ENCODE measurements at places on chromosomes 16 and 17. TPM values are rescaled to one million over a fixed set of nuclear protein-coding genes. Genes with fewer than 3 reads are reported as not detected.

SULT1A1 gene
- total RNA-seq: 174 TPM

CPHXL2 gene
- not detected for total RNA-seq

NME2 gene
- total RNA-seq: 1,213 TPM

TBC1D3 gene
- total RNA-seq: not detected

HERPUD1 gene
- total RNA-seq: 65.3 TPM

ZDHHC1 gene
- 0.36 TPM for total RNA-seq

AANAT gene
- total RNA-seq: not detected

SPNS2 gene
- total RNA-seq: not detected

SOST gene
- not detected for total RNA-seq

CIITA gene
- 0.09 TPM for total RNA-seq

DNA sequence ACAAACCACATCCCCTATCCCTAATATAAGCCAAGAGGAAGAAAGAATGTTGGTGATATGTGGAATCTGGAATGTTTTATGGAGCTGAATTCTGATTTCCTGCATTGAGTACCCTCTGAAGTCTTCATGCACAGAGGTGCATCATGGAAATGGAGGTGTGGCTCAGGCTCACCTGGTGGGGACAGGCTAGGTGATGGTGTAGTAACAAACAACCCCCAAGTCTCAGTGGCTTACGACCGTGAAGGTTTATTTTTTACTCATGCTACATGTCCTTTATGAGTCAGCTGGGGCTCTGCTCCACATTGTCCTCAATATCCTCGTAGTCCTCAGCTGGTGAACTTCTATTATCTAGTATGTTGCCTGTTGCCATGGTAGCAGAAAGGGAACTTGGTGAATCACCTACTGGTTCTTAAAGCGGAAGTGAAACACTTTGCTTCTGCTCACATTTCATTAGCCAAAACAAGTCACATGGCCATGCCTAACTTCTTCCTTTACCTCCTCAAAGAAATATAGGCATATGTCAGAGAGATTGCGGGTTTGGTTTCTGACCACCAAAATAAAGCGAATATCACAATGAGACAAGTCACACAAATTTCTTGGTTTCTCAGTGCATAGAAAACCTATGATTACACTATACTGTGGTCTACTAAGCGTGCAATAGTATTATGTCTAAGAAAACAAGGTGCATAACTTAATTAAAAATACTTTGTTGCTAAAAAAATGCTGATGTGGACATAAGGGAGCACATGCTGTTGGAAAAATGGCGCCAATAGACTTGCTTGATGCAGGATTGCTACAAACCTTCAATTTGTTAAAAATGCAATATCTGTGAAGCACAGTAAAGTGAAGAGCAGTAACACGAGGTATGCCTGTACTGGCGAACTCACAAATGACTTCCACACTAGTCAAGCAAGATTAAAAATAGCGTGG is at the start of gene PMFBP1:
TSS of gene PMFBP1 (minus strand) at position 51 of the 930 bp plus-strand sequence. CDS start 947 bp downstream, outside the sequence.
- DNase-seq: peak; percentile 35

DNA sequence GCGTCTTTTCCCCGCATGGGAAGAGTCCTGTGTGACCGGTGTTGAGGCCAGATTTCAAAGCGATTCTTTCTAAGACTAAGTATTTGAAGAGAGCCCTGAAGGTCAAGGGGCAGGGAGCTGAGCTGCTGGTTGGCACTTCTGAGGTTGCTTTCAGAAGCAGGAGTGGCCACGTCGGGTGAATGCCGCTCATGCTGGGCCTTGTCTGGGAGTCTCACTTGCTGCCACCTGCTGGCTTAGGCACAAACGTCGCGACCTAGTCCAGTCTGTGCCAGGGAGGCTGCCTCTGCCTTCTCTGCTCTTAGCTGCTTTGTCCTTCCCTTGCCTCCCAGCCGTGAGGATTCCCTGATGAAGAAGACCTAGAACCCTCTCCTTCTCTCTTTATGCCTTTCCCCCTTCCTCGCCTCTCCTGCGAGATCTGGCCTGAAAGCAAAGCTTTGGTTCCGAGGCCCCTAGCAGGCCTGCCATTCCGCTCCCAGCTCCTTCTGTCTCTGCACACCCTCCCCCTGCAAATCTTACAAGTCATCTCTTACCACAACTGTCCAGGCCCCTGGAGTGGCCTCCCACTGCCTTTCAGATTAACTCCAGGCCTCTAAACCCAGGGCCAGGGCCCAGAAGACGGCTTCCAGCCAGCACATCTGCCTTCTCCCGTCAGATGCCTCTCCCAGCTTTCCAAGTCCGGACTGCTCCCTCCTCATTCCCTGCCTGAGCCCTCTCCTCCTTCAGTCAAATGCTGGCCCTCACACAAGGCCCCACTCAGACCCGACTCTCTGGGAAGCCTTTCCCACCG is 11.4 kb downstream of the CTNS start:
- DNase-seq: peak; percentile 52

- DNase-seq: no peak
These were observed 26.7 kb downstream of the METRNL start for GRCh38 chr17:83106056-83106588.

DNA sequence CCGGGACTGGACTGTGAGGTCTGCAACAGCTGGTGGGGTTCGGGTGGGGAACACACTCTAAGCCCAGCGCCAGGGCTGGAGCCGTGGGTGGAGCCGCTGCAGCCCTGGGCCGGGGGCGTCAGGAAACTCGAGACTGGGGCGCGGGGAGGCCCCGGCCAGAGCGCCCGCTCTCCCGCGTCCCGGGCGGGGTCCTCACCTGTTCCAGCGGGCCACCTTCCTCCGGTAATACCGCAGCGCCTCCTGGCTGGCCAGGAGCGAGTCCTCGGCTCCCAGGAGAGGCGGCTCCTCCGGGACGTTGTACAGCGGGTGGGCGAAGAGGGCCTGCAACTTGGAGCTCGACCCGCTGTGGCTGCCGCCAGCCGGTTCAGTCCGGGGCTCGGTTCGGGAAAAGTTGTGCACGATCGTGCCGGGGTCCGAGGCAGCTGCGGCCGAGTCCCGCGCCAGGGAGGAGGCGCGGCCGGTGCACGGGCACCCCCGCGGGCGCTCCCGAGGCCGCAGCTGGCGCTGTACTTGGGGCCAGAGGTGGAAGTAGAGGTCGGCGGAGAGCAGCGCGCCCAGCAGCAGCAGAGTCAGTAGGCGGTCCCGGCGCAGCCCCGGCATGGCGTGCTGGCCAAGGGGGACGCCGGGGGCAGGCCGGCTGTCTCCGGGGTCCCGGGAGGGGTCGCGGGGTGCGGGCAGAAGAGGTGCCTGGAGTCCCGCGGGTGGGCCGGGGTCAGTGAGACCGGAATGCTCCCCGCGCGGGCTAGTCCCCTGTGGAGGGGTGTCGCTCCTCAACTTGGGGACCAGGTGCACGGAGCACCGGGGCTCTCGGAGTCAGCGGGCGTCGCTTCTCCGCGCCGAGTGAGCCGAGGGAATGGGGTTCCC is 868 bp downstream of the FAM20A start:
- DNase-seq: peak; percentile 59

DNA sequence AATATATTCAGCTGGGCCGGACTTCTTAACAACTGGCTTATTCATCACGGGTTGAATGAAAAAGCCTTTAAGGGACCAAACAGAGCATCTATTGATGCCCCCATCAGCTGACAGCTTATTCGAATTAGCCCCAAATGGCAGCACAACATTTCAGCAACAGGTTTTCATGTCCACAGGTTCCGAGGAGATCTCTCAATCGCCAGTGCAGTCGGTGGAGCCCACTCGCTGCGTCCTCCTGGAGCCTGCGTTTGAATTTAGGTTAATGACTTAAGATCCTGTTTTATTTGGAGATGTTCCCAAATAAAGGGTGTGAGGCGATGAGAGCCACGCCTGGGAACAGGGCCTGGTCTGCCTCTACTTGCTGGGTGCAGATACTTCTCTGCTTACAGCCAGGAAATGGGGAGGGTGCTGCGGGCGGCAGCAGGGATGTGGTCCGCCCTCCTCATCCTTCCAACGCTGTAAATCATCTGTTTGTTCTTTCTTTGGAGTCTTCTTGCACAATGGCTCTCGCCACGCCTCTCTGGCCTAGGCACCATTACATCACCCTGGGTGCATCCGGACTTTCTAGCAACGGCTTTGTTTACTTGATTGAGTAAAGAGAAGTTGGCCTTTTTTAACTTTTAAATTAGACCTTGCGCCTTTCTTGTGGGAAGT is 22.6 kb downstream of the NDE1 start:
- peak; percentile 100 for DNase-seq

DNA sequence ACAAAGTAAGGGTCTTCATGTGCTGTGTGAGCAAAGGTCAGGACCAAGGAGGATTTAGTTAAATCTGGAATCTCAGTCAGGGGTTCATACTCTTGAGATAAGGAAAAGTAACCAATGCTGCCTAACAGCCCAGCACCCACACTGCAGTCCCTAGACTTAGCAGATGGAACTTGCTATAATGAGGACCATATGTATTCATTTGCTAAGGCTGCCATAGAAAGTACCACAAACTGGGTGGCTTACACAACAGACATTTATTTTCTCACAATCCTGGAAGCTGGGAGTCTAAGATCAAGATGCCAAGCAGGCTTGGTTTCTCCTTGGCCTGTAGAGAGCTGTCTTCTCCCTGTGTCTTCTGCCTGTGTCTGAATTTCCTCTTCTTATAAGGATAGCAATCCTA is 20.8 kb downstream of the ZP2 start:
- DNase-seq: no peak

- DNase-seq: no peak
These were observed 447.2 kb downstream of the KIF2B start for GRCh38 chr17:54269881-54270280.

GRCh38 chr16:13298666-13299065 is 397.3 kb downstream of the SHISA9 start:
- DNase-seq: no peak

- DNase-seq: no peak
These were observed 20.8 kb downstream of the GNA13 start for GRCh38 chr17:65035704-65036103.

- DNase-seq: no peak
These were observed 45.2 kb downstream of the CMTM3 start for GRCh38 chr16:66649636-66650205.

DNA sequence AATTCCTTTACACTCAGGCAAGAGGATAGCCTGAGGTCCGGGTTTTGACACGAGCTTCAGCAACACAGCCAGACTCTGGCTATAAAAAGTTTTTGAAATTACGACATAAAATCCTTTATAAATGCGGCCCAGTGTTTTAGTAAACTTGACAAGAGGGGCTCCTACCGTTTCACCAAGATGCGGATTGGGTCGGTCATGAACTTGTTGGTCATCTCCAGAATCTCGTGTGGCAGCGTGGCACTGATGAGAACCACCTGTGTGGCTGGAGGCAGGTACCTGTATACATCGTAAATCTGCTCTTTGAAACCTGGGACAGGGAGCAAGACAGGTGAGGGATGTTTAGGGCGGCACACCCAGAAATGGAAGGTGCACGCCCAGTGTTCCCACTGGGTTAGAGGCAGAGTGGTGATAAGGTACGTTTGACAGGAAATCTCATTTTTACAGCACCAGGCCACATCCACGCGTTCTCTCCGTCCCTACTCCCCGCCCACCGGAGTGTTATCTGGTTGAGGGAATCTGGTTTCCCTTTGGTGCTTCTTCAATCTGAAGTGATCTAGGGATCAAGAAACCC is 8.0 kb downstream of the EIF4A3 start:
- DNase-seq: no peak

GRCh38 chr17:50356418-50356817 is 10.5 kb downstream of the XYLT2 start:
- DNase-seq: no peak

- DNase-seq: no peak
These were observed 10.3 kb downstream of the PHB1 start for GRCh38 chr17:49404361-49404760.

DNA sequence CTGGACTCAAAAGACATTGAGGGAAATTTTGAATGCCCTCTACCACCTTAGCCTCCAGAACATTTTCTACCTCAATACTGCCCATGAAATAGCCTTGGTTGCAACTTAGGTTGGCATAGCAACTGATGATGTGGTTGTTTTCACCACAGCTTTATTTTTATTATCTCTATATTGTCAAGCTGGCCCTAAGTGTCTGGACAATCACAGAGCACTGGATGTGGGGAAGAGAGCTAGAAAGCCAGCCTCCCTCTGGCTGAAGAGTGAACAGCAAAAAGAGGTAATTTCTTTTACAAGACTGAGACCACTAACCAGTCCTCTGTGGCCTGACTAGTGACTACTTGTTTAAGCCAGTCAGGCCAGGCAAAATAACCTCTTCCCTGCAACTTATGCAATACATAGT is 159.6 kb downstream of the HS3ST2 start:
- no peak for DNase-seq

- DNase-seq: no peak
These were observed 2.0 kb downstream of the SLC46A1 start for GRCh38 chr17:28404007-28404406.

GRCh38 chr16:75555213-75555706 is 792 bp downstream of the TMEM231 start:
- DNase-seq: peak; percentile 89

DNA sequence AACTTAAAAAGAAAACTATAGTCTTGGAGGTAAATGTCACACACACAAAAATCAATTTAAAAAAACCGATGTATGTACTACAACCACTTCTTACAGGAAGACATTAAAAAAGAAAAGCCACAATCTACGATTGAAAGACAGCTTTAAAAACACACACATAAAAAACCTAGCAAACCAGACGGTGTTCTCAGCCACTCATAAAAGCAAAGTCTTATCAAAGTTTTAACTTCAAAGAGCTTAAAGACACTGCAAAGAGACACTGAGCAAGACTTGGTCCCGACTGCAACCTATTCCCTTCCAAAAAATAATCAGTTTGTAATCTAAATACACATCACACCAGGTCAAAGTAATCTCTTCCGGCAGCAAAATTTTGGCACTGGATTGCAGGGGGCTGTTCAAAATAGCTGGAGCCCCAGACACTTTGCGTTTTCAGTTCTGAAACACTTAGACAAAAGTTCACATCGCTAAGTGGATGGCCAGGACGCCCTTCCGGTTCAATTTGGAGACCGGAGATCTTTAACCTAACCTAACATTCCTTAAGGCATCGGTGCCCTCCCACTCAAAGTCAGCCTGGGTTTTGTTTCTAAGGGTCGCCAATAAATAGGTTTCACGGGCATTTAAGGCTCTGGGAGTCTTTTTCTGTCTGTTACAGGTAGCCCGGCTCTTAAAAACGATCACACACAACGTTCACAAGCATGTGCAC is 2.6 kb downstream of the ZCCHC14 start:
- DNase-seq: no peak

DNA sequence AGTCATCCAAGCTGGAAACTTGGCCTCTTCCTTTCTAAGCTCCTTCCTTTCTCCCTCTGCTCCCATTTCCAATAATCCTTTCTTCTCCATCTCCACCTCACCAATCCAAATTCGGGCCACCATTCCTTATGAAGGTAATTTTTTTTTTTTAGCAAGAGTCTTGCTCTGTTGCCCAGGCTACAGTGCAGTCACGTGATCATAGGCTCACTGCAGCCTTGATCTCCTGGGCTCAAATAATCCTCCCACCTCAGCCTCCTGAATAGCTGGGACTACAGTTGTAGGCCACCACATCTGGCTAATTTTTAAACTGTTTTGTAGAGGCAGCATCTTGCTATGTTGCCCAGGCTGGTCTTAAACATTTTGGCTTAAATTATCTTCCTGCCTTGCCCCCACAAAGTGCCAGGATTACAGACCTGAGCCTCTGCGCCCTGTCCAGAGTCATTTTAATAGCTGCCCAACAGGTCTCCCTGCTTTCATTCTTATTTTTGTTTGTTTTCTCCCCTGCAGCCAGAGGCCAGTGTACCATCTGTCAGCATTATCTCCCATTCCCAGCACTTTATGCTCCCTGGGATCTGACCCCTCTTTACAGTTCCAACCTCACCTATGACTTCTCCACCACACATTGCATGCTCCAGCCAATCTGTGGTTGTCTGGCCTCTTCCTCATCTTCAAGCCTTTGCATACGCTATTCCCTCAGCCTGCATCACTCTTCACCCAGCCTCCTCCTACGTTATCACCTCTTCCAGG is 2.3 kb upstream of the GP2 start:
- no peak for DNase-seq
